ENCODE measurements at places on chromosomes 6 and 20.

- DNase-seq: no peak
These were observed 33.3 kb upstream of the TXLNB start for GRCh38 chr6:139325125-139325524.

- no peak for DNase-seq
These were observed 189.4 kb downstream of the DLL1 start for GRCh38 chr6:170101281-170102035.

- DNase-seq: peak; percentile 56
These were observed 29.0 kb downstream of the CD83 start for GRCh38 chr6:14146506-14147096.

DNA sequence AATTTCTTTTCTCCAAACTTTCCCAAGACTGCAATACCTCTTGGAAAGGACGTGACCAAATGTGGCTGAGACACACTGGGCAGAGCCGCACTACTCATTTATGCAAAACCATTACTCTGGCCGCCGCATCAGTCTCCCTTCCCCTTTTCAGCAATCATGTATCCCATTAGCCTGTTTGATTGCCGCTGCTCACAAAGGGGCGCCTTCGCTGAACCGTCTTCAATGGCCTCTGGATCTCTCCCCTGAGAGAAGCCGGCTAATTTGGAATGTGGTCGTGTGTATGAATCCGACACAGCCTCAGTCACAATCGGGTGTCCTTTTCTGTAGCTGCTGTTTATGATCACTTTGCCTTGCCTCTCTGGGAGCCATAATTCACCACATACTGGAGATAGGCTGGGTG lies 361.1 kb downstream of the ZFAND3 start:
- no peak for DNase-seq

DNA sequence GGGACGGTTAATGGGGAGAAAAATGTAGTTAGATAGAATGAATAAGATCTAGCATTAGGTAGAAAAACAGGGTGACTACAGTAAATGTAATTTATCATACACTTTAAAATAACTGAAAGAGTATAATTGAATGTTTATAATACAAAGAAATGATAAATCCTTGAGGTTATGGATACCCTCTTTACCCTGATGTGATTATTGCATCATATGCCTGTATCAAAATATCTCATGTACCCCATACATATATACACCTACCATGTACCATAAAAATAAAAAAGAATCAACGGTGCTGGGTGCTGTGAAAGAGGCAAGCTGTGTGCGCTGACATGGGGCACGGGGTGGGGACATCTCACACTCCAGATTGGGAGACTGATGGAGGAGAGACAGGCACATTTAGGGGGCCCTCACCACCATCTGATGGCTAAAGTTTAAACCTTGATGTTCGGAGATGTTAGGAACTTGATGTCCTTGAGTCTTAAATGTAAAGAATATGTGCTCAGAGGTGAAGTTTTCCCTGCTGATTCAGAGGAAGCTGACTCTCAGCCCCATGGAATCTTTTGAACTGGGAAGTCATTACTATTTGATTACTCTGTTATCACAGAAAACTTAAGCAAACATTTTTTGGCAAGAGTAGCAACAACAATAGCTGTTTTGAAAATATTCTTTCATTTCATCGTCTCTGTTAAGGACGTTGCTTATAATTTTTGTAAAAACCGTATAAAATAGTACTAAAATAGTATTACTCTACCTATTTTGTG lies 26.4 kb upstream of the RFPL4B start:
- DNase-seq: no peak

DNA sequence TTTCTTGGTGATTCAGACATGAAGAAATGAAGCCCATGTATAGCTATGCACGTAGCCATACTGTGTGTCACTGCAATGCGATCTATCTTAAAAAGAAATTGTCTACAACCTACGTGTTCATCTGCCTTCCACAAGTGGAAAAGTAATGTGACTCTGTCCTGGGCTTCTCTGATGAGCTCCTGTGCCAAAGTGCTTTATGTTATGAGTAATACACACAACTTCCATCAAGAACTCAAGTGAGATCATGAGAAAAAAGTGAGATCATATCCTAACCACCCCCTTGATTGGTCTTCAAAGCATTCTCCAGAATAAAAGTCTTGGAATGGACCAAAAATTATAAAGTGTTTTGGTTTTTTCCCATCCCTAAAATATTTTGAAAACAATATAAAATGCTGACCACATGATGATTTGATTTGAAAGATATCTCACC lies 114.3 kb downstream of the DST start:
- DNase-seq: no peak

DNA sequence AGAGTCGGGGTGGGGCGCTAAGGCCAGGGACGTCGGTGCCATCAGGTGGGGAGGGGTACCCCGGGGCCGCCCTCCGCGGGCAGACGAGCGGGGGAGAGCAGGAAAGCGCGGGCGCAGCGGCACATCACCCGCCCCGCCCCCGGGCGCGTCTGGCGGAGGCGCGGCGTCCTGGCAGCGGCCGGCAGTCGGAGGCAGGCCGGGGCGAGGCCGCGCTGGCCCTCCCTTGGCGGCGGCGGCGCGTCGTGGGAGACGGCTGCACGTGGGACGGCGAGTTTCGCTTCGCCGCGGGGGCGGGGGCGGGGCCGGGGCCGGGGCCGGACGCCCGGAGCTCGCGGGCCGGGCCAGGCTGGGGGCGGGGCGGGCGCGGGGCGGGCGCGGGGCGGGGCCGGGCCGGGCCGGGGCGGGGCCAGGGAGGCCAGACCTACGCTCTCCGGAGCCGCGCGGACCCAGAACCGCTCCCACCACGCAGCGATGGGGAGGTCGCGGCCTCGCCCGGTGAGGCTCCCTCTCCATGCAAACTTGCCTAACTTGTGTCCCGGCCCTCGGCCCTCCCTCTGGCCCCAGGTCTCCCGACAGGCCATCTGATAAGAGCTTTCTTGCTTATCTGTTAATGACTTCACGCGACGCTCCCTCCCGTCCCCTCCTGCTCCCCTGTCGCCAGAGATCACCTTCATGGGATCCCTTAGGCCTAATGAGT lies 12.5 kb downstream of the ITPR3 start:
- DNase-seq: peak; percentile 73

GRCh38 chr6:21840428-21840827 lies 246.9 kb downstream of the SOX4 start:
- DNase-seq: no peak

DNA sequence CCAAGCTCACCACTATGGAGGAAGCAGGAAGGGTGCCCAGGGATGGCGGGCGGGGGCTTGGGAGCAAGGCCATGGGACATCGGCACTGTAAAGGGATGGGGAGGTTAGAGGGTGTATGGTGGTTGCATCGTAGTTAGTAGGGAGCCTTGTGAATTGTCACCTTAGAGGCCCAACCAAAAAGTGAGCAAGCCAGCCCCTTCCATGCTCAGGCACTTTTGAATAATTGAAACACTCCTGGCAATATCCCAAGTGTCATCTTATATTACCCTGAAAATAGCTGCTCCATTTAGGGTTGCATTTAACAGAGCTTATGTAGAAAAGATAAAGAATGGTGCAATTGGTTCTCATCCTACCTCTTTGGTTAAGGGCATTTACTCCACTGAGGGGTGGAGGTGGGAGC lies 169.2 kb downstream of the SAMD5 start:
- no peak for DNase-seq

- DNase-seq: no peak
These were observed 111.0 kb upstream of the RALGAPA2 start for GRCh38 chr20:20823476-20823881.

DNA sequence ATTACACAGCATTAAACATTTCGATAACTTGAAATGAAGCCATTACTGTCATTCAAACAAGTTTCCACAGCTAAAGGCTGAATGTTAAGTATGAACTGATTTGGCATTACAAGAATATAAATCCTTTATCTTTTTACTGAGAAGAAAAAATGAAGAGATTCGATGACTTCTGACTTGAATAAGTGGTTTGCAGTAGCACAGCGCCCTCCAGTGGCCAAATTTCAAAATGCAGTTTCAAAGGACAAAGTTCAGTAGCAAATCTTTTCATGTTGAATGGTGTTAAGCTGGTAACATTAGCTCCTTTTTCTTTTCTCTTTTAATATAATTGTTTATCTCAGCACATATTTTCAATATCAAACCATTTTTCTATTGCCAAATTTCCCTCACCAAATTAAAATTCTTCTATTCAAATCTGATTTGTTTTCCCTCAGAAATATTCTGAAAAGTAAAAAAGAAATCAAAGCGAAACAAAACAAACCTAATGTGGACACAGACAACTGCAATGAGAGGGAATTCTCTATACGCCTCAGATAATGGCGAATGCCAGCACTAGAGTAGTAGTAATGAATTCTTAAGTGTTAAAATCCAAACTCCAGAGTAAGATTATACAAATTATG lies 145.7 kb downstream of the BTBD9 start:
- peak; percentile 86 for DNase-seq

DNA sequence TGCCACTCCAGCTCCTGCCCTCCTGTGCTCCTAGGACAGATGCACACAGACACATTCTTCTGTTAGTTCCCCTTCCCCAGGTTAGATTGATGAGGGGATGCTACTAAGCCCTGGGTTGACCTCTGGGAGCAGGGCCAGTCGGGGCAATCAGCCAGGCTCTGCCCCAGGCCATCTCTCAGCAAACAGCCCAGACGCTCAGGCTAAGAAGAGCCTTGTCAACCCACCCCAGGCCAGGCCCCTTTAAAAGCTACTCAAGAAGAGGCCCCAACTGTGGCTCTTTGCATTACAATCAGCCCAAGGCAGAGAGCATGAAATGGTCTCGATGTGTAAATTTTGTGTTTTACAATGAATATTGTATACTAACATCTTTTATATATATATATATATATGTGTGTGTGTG lies 107.4 kb downstream of the TFAP2A start:
- DNase-seq: no peak

GRCh38 chr20:43541214-43541613 lies 17.6 kb upstream of the SGK2 start:
- DNase-seq: no peak

GRCh38 chr6:141988954-141989705 lies 143.6 kb upstream of the GJE1 start:
- peak; percentile 30 for DNase-seq

DNA sequence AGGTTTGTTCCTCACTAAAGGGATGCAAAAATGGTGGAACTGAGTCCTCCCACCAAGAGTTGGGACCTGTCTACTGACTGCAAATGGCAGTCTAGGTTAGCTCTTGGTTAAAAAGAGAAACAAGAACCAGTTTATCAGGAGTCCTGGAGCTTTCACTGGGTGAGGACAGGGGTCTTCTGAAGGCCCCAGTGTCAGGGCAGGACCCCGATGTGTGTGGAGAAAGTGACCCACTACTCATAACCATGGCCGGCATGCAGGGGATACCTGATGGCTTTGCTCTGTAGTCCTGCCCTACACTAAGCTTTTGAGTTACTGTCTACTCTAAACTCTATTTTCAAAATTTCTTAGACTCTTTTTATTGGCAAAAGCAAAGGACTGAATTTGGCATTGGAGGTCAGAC lies 220.5 kb downstream of the ANKRD60 start:
- DNase-seq: no peak

DNA sequence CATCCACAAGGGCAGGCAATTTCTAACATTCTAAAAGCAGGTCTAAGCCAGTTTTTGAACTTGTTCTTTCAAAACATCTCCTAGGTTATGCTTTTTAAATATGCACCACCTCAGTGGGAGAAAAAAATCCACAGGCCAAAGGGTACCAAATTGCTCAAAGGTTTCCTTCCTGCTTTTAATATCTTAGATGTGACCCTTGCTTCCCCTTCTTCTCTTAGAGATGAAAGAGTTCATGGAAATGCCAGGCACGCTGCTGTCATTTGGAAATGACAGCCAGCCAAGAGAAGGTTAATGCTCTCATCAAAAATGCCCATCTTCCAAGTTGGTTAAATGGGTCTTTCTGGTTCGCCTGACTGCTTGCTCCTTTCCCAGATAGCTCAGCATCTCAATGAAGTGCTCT lies 497.1 kb downstream of the CD83 start:
- no peak for DNase-seq

- no peak for DNase-seq
These were observed 157.9 kb downstream of the FOXC1 start for GRCh38 chr6:1767481-1768246.

DNA sequence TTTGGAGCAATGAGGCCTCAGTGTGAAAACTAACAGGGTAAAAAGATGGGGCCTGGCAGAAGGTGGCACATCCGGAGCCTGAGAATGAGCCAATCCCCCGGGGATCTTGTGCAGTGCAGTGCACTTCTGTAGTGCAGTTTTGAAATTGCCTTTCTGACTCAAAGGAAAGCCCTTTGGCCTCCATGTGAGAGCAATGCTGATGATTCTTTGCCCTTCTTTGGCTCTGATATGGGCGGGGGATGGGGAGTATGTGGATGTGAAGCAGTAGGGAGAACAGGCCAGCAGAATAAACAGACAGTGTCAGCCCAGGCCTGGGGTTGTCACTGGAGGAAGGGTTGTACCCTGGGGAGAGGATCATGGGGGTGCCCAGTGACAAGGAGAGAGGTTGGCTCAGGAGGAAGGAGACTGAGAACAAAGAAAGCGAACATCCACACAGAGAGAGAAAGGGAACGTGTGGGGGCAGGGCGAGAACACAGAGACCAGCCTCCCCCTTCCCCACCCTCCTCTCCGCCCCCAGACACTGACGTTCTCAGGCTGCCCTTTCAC lies 351.2 kb downstream of the CDC5L start:
- DNase-seq: peak; percentile 17

DNA sequence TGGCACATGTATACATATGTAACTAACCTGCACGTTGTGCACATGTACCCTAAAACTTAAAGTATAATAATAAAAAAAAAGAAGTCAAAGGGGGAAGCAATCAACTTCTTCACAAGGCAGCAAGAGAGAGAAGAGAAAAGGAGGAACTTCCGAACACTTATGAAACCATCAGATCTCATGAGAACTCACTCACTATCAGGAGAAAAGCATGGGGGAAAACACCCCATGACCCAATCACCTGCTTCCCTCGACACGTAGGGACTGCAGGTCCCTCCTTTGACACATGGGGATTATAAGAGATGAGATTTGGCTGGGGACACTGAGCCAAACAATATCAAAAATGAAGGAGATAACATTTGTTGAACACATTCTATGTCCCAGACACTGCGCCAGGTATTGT lies 94.8 kb upstream of the PHACTR1 start:
- no peak for DNase-seq

GRCh38 chr6:166415306-166415705 lies 32.6 kb upstream of the MPC1 start:
- no peak for DNase-seq

- DNase-seq: no peak
These were observed 628 bp upstream of the CHRNA4 start for GRCh38 chr20:63361519-63362435.

GRCh38 chr20:55928266-55928665 lies 77.1 kb downstream of the CBLN4 start:
- DNase-seq: no peak

DNA sequence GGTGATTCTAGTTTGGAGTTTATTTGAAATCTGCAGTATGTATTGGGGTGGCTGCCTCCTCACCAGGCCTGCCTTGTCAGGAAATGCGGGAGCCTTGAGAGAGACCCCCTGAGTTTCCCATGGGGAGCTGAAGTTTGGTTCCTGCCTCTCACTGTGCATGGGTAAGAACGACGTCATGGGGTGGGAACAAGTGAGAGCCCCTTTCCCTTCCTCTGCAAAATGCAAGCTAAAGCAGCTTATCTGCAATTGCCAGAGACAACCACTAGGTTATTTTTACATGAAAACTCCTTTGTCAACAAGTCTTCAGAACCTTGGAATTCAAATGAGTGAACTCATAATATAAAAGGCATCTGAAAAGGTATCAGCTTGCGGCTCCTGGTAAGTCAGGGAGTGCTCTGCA lies 58.4 kb downstream of the TMEM170B start:
- DNase-seq: no peak

GRCh38 chr6:142697001-142697335 lies 248.0 kb downstream of the HIVEP2 start:
- DNase-seq: no peak

GRCh38 chr20:13676682-13677081 lies 38.0 kb upstream of the TASP1 start:
- DNase-seq: peak; percentile 4

Data from nephron progenitor cell (in vitro differentiated cells).